ENCODE measurements at places on chromosomes 3 and 15.
A peak's percentile ranks its signal among the peaks of the same experiment; 100 is the strongest.

- no peak for DNase-seq
These were observed 456.7 kb upstream of the THBS1 start for GRCh38 chr15:39124155-39124552.

GRCh38 chr3:192422321-192422996 is 304.9 kb downstream of the FGF12 start:
- no peak for DNase-seq

GRCh38 chr3:5390221-5390620 is 202.7 kb downstream of the EDEM1 start:
- no peak for DNase-seq

DNA sequence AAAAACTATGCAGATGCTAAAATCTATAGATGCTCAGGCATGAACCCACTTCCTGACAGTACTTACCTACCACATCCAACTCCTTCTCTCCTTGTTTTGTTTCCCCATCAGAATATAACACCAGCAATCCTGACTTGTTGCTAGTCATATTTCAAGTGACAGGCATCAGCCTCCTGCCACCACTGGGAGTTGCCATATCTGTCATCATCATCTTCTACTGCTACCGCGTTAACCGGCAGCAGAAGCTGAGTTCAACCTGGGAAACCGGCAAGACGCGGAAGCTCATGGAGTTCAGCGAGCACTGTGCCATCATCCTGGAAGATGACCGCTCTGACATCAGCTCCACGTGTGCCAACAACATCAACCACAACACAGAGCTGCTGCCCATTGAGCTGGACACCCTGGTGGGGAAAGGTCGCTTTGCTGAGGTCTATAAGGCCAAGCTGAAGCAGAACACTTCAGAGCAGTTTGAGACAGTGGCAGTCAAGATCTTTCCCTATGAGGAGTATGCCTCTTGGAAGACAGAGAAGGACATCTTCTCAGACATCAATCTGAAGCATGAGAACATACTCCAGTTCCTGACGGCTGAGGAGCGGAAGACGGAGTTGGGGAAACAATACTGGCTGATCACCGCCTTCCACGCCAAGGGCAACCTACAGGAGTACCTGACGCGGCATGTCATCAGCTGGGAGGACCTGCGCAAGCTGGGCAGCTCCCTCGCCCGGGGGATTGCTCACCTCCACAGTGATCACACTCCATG is 65.3 kb downstream of the TGFBR2 start:
- no peak for DNase-seq

DNA sequence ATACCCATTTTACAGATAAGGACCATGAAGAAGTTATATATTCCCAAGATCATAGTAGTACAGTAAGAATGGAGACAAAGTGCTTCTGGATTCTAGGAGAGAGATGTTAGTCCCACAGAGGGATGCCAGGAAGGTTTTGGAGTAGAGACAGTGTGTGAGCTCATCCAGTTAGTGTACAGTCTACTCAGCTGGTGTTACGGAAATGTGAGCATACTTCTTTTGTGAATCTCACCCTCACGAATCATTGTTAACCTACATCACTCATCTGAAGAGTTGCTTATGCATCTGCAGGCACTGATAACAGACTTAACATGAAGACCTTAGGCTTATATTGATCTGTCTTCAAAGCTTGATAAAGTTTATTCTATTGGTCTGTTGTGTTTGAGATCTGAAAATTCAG is 106.6 kb upstream of the PTPRG start:
- DNase-seq = no peak

- DNase-seq = no peak
These were observed 20.6 kb downstream of the NR2F2 start for GRCh38 chr15:96350934-96351724.

DNA sequence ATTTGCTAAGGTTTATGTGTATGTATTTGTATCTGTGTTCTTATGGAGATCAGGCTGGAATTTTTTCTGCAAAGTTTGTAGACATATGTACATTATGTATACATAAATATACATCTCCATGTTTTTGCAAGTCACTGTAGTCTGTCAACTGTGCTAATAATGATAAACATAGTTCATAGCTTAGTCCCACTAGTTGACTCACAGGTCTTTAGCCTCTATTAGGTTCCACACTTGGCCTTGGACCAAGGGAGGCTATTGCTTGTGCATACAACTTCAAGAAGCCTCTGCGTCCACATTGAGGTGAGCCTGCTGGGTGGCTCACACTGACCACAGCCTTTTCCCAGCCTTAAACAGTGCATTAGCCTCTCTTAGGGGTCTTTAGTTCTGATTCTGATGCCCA is 243.8 kb upstream of the PEX5L start:
- no peak for DNase-seq

GRCh38 chr3:122689587-122689986 is 8.9 kb downstream of the PARP14 start:
- no peak for DNase-seq

DNA sequence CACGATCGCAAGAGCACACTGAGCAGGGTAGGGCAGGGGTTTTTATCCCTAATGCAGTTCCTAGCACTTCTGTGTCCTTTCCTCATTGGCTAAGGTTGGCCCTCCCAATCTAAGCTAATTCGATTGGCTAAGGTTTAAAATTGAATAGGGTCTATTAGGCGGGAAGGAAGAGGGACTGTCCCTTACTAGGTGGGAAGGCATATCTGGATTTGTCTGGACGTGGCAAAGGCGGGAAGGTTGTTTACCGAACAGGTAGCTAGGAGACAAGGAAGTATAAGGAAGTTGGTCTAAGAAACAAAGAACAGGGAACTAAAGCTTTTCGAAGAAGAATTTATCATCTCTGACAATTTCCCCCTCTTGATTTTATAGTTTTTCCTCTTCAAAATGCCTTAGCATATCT is 24.8 kb upstream of the ATG7 start:
- DNase-seq = no peak

DNA sequence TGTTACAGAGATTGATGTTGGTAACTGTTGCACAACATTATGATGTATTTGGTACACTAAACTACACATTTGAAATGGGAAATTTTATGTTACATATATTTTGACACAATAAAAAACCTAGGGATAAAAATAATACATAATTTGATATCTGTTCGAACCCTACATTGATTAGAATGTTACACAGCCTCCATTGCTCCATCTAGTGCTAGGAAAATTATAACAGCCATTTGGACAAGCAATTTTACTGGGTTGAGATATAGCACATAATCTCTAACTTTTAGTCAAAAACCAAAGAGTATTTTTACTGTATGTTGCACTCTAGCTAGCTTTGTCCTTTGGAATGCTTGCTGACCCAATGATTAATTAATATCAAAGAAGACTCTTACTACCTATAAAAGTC is 108.1 kb downstream of the LSAMP start:
- no peak for DNase-seq

DNA sequence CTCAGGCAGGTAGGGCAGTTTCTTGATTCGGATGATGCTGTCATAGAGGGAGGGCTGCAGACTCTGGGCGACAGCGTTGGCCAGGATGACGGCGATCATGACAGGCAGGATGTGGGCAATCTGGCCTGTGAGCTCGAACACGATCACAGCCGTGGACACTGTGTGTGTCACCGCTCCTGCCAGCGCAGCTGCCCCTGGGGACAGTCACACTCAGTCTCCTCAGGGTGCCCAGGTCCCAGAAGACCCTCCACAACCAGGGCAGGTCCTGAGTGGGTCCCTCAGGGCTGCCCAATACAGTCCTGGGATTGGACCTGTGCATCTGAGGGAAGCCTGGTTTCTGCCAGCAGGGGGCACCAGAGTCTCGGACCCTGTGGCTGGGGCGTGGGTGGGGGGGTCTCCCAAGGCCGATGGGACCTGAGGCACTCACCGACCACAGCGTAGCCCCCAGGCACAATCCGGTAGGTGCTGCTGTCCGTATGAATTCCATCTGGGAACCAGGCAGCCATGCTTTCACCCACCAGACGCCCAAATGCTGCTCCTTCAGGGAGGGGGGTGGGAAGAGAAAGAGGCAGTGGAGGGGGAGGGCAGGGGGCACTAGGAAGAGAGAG is 7.2 kb downstream of the CLCN2 start:
- DNase-seq = no peak

GRCh38 chr3:85342915-85343314 is 384.1 kb downstream of the CADM2 start:
- DNase-seq = no peak

DNA sequence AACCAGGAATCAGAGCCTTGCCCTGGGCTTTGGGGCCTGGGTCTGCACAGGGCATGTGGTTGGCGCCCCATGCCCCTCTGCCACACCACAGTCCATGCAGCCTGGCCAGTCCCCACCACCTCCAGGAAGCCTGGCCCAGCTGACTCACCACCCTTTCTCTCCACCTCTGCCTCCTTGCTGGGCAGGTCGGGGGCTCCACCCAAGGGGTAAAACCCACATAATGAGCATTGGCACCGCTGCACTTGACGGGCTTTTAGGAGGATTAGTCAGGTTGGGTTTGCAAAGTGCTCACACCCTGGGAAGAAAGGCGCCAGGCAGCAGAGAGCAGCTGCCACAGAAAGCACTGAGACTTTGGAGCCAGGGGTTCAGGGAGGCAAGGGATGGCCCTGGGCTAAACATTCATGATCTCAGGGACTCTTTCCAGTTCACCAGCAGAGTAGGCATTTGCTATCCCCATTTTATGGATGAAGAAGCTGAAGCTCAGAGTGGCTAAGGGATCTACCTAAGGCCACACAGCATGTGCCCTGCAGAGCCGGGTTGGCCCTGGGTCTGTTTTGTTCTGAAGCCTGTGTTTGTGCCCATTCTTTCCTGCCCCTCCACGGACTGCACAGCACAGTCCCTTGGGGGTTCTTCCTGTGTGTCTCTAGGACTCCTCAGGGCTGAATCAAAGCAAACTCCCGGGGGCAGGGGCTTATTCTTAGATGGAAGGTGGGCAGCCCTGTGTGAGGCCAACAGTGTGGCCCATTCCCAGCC is 113.4 kb downstream of the ETFA start:
- no peak for DNase-seq

- no peak for DNase-seq
These were observed 466.6 kb downstream of the RAP2B start for GRCh38 chr3:153628591-153628990.

- DNase-seq = peak; percentile 75
These were observed 24.4 kb upstream of the TRIM59 start for GRCh38 chr3:160473978-160474377.

All from HS-27A (cell line).